SW 1271 (cell line): ENCODE measurements at places on chromosomes 13 and 19.

- DNase-seq = no peak
These were observed 131.5 kb upstream of the MCF2L start for GRCh38 chr13:112837371-112838037.

- peak; percentile 44 for DNase-seq
These were observed 33.8 kb upstream of the GARRE1 start for GRCh38 chr19:34220472-34221063.

- DNase-seq = no peak
These were observed 502.8 kb downstream of the COG6 start for GRCh38 chr13:40158218-40158617.

GRCh38 chr19:51743405-51743804, 8.3 kb downstream of the FPR1 start:
- no peak for DNase-seq

DNA sequence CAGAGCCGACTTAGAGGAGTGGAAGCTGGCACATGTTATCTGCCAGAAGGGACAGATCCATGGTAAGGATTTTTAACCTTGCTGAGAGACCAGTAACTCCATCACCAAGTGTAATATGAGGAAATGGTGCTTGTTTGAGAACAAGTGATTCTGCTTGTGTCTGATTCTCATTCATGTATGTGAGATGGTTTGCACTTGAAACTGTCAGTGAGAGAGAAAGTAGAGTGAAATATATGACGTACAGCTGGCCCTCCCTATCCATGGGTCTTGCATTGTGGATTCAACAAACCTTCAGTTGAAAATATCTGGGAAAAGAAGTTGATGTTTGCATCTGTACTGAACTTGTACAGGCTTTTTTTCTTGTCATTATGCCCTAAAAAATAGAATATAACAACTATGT, 2.0 kb upstream of the ZNF461 start:
- DNase-seq = no peak

- no peak for DNase-seq
These were observed 614 bp downstream of the FXYD3 start for GRCh38 chr19:35116072-35116801.

- no peak for DNase-seq
These were observed 22.3 kb downstream of the SLC7A1 start for GRCh38 chr13:29573190-29573589.

- no peak for DNase-seq
These were observed 105.3 kb downstream of the MYO16 start for GRCh38 chr13:108734676-108735075.

GRCh38 chr13:23758798-23759527, 130.2 kb downstream of the MIPEP start:
- no peak for DNase-seq

DNA sequence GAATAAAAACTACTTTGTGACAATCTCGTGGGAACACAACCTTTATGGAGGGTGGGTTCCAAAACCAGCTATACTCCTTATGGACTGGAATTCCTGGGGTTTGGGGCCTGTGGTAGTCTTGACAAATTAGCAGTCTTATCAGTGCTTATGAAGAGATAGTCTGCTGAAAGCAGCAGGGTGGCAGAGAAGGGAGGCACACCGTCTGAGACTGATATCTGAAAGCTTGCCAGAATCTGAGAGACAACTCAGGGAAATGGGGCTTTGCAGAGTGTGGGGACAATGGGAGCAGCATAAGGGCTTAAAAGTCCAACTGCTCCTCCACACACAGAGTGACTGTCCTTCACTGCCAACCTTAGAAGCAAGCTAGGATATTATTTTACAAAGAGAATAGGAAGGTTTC, 95.9 kb downstream of the UGGT2 start:
- no peak for DNase-seq

GRCh38 chr13:20544201-20544923, 18.7 kb upstream of the CRYL1 start:
- no peak for DNase-seq

- DNase-seq = no peak
These were observed 201.9 kb downstream of the FGF9 start for GRCh38 chr13:21872795-21873194.

DNA sequence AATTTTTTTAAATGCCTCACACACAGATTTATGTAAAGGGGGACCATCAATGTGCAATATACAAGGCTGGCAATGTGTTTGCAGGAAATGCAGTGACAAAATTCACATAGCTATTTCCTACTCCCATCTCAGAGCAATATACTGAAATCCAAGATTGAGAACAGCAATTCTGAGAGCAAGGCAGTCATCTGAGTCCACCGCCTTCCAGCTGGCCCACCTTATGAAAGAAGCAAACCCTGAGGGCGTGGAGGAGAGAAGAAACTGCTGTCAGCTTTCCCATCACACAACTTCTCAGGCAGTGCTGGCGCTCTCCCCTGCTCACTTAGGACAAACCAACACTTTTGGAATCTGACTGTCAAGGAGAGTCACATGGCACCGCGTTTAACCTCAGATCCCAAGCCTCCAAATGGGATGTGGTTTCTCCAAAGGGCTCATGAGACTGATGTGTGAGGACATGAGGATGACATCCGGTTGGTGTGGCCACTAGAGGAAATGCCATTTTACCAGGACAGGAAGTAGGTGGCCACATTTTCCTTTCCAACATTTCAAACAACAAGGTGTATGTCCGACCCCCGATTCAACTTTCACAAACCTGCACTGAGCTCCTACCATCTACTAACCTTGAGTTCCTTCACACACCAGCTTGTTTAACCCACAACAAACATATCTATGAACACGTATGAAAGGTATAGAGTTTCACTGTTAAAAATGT, 3.7 kb upstream of the DOCK9 start:
- DNase-seq = no peak

DNA sequence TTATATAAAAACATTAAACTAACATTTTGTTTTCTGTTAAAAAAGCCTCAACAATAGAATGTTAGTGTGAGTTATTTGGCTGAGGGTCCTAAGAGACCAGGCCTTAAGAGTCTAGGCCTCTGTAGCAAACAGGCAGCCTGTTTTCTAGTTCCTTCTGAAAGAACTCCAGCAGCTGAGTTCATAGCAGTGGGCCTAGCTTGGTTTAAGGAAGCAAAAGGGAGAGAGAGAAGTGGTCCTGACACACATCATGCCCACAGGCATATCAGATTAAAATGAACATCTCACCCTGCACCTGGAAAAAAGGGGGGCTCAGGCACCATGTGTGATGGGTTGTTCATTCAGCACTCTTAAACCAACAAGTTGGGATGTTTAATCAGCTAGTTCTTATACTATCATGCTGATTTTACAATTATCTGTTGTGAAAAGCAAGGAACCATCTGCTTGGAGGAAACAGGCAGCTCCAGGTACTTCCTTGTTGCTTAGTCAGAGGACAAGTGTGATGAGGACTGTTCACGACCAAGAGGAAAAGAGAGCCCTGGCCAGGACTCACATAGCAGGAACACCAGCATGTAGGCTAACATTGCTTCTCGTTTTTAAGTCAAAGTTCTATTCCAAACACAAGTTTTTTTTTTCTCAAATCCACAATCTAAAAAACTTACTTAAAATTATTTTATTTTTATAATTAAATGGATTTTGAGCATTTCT, 81.3 kb upstream of the FRY start:
- no peak for DNase-seq

DNA sequence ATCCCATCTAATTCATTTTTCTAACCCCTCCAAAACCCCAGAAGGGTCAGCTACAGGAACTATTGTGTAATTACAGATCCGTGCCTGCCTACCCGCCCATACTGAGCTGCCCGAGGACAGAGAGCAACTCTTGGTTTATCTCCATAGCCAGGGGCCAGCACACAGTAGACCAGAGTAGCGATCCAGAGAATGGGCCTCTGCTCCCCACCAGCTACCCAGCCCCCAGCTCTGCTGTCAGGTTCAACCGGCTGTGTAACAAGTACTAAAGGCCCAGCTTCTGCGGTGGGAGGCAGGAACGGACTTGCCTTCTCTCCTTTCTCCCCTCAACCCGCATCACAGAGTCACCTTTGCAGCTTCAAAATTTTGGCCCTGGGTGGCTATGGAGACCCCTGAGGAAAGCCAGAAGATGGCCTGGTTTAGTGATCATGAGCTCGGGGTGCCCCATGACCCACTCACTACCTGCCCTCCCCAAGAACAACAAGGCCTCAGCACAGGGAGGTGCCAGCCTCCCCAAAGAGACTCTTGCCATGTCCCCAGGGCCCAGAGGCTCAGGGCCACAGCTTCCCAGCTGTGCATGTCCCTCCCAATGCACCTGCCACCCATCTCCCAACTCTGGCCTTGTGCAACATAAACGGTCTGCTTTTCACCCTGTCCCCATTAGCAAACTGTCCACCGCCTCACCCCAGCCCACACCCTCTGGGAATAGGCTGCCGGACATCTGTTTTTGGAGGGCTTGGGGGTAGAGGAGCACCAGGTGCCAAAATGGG, 5.7 kb downstream of the CALM3 start:
- DNase-seq = no peak

DNA sequence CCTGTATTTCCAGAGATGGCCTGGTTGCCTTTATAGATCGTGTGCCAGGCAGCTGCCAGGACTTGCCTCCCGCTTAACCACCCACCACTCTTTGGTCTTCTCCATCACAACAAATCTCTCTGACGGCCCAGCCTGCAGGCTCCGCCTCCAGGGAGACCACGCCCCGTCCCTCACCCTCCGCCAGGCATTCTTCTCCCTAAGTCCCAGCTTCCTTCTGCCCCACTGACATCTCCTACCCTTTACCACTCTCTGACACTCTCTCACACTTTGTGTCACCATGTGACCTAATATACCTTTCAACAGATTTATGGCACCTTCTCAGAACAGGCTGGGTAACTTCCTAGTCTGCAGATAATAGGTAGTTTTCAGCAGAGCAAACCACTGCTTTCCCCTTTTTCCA, 95.1 kb downstream of the CAB39L start:
- DNase-seq = no peak

- no peak for DNase-seq
These were observed 16.4 kb downstream of the SLC7A1 start for GRCh38 chr13:29579094-29579493.

DNA sequence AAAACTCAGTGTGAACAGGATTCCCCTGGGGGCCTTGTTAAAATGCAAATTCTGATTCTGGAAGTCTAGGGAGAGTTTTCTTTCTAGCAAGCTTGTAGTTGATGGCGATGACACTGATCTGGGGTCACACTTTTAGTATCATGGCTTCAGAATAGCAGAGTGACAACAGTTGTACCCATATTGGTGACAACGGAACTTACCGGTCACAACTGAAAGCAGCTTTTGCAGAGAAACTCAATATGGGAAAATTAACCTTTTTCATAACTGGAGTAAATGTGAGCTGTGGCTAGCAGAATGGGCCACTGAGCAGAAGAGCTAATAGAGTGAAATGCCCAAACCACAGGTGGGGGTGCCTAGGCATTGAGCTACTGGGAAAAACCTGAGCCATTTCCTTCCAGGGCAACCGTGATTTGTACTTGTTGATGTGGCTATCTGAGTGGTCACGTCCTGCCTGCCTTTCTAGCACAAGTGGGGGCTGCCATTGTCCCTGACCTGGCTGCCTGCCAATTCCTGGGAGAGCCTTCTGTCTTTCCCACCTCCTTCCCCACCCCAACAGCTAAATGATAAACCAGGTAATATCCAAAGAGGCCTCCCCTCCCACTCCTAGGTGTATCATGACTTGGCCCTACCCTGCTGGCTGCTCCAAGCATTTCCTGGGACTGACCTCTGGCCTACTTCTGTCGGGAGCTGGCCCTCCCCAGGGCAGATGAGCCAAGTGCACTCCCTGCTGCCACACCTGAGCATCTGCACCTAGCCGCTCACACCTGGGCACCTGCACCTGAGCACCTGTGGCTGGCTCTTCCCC, 1.7 kb upstream of the SLC10A2 start:
- DNase-seq = no peak
